ENCODE measurements at places on chromosomes 2 and 18.

DNA sequence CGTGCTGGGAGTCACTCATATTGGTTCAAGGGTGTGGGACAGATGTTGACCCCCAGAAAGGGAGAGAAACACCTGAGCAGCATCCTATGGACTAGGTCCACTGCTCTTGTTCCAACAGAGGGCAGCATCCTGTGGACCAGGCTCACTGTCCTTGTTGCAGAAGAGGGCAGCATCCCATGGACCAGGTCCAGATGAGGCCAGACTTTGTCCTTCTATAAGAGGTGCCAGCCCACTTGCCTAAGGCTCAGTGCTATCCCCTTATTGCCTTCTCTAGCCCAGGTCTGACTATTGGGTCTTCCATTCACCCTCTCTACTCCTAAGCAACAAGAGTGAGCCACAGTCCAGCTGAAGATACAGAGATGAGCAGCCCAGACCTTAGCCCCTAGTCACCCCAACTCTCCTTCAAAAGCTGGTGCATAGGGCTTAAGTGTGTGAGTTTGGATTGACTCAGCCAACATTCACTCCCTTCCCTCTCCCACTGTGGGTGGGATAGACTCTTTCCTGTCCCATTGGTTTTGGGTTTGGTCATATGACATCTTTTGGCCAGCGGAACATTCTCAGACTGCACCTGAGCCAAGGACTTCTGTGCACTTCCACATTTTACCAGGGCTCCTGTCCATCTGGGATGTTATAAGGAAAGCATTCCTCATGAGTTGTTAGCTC lies 132.4 kb upstream of the GPC1 start:
- DNase-seq: no peak

DNA sequence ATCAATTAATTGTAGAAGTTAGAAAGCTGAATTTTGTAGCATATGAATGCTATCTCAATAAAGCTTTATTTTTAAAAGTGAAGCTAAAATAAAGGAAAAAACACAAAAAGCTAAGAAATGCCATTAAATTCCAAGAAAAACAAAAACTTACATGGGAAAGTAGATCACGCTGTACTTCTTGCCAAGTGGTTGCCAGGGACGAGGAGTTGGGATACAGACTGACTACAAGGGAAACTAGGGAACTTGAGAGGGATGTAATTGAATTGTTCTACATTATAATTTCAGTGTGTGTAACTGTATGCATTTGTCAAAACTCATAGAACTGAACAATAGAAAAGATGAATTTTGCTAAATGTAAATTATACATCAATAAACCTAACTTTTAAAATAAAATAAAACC lies 108.1 kb downstream of the DYM start:
- DNase-seq: no peak

- no peak for DNase-seq
These were observed 37.3 kb downstream of the PAX3 start for GRCh38 chr2:222261504-222261903.

GRCh38 chr18:3692113-3692621 lies 242.2 kb downstream of the TGIF1 start:
- DNase-seq: no peak

GRCh38 chr2:10883066-10883465 lies 28.7 kb upstream of the KCNF1 start:
- DNase-seq: no peak

GRCh38 chr2:85854897-85855296 lies 33.9 kb downstream of the ST3GAL5 start:
- no peak for DNase-seq

Measured in stimulated activated CD8-positive, alpha-beta memory T cell treated with anti-CD3 and anti-CD28 coated beads, Interleukin-15, amount 100 ng/mL, for 1 hour (primary cell).